Stimulated activated CD4-positive, alpha-beta T cell treated with anti-CD3 and anti-CD28 coated beads, TNF-alpha, amount 100 ng/mL, for 4 hours (primary cell): ENCODE measurements at places on chromosomes 1 and 21.
A peak's percentile ranks its signal among the peaks of the same experiment; 100 is the strongest.

DNA sequence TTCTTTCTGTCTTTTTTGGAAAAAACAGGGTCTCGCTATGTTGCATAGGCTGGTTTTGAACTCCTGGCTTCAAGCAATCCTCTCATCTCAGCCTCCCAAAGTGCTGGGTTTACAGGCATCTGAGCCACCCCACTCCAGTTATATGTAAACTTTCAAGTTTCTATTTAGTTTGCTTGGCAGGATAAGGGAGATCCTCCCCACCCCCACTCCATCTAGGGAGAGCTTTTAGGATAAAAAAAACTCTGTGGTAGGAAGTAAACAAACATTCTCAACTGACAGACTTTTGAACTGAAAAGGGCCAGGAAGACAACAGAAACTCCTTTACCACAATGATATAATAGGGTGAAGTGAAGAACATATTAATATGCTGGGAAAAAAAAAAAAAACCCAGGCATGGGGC lies 41.0 kb upstream of the ZNF326 start:
- DNase-seq: no peak

DNA sequence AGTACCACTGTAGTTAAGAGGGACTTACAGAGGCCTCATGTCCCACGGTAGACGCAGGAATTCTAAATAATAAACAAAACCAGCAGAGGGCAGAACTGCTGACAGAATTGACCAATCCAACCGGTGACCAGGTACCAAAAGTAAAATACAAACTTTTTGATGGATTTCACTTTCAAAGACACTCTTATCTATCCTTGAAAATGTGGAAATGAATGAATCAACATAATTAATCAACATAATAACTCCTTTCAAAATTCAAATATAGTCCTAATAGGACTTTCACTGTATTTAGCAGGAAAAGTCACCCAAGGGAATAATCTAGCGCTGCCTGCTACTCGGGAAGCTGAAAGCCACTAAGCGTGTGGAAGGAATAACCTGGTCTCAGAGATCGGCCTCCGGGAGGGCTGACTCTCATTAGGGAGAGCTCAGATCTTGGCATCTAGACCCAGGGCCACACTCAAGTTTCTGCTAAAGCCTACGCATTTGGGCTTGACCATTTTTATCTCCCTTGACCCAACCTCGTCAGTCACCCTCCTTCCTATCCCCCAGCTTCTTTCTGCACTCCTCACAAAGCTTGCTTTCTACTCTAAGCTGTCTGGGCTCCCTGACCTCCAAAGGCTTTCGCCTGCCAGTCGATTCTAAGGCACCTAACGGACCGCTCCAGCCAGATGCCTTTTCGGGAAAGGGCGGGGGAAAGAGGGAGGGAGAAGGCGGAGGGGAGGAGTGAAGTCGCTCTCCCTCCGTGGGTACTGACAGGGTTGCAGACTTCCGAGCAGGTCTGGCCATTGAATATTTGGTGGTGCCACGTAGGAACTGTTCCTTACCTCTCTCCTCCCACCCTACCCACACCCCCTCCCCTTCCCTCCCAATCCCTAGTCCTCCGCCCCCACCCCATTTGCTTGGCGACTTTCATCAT lies 1.6 kb downstream of the COL11A1 start:
- DNase-seq: no peak

- DNase-seq: peak; percentile 20
Observed at GRCh38 chr1:113390871-113391648, 745 bp downstream of the MAGI3 start.

DNA sequence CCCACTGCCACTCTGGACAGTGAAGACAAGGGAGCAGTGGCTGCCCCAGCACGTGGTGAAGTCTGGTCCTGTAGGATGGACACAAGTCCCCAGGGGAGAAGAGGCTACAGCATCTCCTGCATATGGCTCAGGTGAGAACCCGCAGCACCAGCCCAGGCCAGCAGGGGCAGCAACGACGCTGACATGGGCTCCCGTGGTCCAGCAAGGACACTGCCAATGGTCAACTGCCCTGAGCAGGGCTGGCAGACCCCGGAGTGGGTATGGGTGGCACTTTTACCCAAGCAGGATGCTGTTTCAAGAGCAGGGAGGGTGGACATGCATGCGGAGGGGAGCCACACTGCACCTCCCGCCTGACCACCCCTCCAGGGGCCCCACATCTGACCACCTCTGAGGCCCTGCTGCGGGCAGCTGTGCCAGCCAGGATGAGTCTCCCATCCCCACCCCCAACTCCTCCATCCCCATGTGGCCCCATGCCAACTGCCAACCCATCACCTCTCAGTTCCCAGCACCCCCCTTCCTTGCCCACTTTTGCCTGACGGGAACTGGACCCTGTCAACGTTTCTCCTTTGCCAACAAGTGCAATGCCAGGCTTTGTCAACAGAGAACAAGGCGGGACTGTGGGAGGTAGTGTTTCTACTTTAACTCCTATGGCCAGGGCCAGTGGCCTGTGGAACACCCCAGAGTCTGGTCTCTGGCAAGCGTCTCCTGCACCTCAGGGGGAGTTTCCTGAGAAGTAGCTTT lies 8.6 kb downstream of the MORN1 start:
- DNase-seq: no peak

DNA sequence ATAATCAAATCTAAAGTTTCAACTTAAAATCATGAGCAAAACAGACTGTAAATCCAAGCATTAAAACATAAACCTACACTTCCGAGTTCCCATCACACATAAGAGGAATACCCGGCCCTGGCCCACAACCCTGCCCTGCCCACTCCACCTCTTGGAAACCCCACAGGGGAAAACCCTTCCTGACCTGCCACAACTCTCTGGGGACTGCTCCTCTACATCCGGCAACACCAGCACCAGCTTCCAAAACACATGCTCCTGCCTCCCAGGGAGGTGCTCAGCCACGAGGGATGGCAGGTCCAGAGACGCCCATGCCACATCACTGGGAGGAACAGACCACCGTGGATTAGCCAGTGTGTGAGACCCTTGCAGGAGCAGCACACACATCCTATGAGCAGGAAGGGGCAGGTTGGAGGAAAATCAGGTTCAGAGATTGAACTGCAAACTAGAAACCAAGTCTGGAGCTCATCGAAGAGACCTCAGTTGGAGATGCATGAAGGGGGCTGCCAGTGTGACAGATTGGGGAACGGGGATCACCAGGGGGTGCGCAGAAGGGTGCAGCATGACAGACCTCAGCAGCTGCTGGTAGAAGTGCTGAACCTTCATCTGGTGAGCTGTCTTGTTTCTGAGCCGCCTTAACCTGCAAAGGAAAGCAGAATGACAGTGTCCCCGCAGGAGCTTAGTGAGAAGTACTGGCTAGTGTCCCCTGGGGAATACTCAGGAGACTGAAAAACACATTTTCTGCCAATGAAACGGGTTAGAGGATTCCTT lies 25.8 kb upstream of the LSS start:
- no peak for DNase-seq

DNA sequence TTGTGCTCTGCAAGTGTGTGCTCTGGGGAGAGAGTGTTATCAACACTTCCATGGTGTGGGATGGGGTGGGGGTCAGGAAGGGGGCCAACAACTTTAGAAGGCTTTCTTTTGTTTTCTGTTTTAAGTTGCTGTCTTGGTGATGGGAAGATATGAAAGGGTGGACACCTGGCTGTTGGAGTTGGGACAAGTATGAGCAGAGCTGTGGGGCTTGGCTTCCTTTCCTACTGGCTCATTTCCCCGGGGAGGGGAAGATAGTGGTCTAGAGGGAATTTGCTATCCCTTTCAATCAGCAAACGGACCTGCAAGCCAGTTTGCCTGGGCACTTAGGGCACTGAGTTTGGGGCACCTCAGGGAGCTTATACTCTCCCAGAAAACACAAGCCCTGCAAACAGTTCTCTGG lies 19.2 kb downstream of the IER5 start:
- no peak for DNase-seq

- no peak for DNase-seq
Observed at GRCh38 chr1:203036537-203036936, 10.2 kb downstream of the PPFIA4 start.

- DNase-seq: no peak
Observed at GRCh38 chr1:204821476-204821875, 49.2 kb upstream of the NFASC start.

DNA sequence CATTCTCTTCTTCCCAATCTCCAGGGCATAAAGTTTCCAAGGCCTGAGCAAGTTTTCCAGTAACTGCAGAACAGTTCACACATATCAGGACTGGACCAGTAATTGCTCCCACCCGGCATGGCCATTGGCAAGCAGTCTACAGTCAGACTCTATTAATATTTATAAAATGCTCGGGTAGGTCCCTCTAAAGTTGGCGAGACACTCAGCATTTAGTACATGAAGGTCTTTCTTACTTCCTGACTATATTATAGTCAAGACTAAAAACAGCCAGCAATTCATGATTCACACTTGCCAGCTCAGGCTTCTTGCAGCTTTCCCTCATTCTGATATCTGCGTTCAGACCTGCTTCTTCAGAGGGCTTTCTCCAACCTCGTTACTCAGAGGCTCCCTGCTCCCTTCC lies 25.4 kb downstream of the GADD45A start:
- DNase-seq: no peak

GRCh38 chr1:32538887-32539583 lies at the start of gene ZBTB8A:
Gene ZBTB8A, plus strand, starts transcription at chr1:32539427. Its CDS starts 53,505 bp downstream, at chr1:32592932.
- DNase-seq: no peak

GRCh38 chr1:151277249-151277648 lies 4.8 kb upstream of the ZNF687 start:
- DNase-seq: no peak

DNA sequence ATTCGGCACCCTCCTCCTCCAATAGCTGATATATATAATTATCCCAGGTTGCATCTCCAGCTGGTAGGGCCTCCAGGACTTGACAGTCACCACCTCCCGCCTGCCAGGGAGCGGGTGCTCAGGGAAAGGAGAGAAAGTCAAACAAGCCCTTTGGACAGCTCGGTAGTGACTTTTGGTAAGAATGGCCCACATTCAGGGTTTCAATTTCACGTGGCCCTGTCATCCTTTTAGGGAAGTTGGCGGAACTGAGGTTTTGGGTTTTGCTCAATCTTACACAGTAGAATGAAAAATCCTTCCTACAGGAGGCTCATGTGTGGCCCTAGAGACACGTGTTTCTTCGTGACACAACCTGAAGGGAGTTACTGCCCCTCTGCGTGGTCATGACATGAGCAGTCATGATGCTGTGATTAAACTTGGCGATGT lies 44.2 kb downstream of the CAPN8 start:
- no peak for DNase-seq

GRCh38 chr1:24203404-24203803 lies 16.3 kb upstream of the IFNLR1 start:
- DNase-seq: no peak

DNA sequence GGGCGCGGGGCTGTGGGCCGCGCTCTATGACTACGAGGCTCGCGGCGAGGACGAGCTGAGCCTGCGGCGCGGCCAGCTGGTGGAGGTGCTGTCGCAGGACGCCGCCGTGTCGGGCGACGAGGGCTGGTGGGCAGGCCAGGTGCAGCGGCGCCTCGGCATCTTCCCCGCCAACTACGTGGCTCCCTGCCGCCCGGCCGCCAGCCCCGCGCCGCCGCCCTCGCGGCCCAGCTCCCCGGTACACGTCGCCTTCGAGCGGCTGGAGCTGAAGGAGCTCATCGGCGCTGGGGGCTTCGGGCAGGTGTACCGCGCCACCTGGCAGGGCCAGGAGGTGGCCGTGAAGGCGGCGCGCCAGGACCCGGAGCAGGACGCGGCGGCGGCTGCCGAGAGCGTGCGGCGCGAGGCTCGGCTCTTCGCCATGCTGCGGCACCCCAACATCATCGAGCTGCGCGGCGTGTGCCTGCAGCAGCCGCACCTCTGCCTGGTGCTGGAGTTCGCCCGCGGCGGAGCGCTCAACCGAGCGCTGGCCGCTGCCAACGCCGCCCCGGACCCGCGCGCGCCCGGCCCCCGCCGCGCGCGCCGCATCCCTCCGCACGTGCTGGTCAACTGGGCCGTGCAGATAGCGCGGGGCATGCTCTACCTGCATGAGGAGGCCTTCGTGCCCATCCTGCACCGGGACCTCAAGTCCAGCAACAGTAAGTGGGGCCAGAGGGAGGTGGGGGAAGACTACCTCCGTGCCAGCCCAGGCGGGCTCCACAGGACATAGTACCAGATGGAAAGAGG lies 808 bp downstream of the MAP3K21 start:
- no peak for DNase-seq

- no peak for DNase-seq
Observed at GRCh38 chr1:58814251-58815068, 30.6 kb upstream of the JUN start.

GRCh38 chr1:18201997-18202719 lies 94.6 kb downstream of the IGSF21 start:
- no peak for DNase-seq

- no peak for DNase-seq
Observed at GRCh38 chr1:65764052-65764451, 28.6 kb upstream of the PDE4B start.

DNA sequence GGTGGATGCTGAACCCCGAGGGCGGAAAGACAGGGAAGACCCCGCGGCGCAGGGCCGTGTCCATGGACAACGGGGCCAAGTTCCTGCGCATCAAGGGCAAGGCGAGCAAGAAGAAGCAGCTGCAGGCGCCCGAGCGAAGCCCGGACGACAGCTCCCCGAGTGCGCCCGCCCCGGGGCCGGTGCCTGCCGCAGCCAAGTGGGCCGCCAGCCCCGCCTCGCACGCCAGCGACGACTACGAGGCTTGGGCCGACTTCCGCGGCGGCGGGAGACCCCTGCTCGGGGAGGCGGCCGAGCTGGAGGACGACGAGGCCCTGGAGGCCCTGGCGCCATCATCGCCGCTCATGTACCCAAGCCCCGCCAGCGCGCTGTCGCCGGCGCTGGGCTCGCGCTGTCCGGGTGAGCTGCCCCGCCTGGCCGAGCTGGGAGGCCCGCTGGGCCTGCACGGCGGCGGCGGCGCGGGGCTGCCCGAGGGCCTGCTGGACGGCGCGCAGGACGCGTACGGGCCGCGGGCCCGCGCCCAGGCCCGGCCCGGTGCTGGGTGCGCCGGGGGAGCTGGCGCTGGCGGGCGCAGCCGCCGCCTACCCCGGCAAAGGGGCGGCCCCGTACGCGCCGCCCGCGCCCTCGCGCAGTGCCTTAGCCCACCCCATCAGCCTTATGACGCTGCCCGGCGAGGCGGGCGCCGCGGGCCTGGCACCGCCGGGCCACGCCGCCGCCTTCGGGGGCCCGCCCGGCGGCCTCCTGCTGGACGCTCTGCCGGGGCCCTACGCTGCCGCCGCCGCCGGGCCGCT lies 20.7 kb downstream of the FOXO6 start:
- no peak for DNase-seq

DNA sequence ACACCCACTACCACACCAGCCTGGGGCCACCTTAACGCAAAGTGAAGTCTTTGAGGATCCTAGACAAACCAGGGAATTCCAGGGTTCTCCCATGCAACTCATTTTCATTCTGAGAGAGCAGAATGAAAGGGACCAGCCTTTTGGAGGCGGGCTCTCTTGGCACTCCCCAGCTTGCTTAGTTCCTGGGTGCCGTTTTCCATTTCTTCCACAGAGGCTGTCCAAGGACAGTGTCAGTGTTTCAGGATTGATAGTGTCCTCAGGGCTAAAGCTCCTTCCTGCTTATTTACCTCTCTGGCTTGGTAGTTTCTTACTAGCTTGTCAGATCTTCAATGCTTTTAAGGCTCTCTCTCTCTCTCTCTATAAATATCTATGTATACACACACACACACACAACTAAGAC lies 30.1 kb upstream of the GNG4 start:
- DNase-seq: no peak

GRCh38 chr1:118963456-118964430 lies 24.4 kb downstream of the TBX15 start:
- DNase-seq: no peak
